T-helper 2 cell treated with Interferon-gamma antibody and Interleukin-4, amounts not matched to agents 100 ng/mL and 5 ng/mL, for 36 hours (primary cell): ENCODE measurements at places on chromosomes 3 and 15. TPM values are rescaled to one million over a fixed set of nuclear protein-coding genes. Genes with fewer than 3 reads are reported as not detected.

TAMM41 gene
- total RNA-seq, result 23.6 and 24.8 TPM in 2 replicates

PP2D1 gene
- total RNA-seq, result not detected in 2 replicates

MED12L gene
- 1.6 and 1.8 TPM in 2 replicates for total RNA-seq

MYZAP gene
- total RNA-seq, result 0.14 and 0.27 TPM in 2 replicates

HLTF gene
- 24.2 and 26.6 TPM in 2 replicates for total RNA-seq
